Brain microvascular endothelial cell (primary cell): ENCODE measurements at places on chromosomes 3 and 15.
A peak's percentile ranks its signal among the peaks of the same experiment; 100 is the strongest.

- no peak for DNase-seq
These were observed 307.8 kb upstream of the TPM1 start for GRCh38 chr15:62734706-62735105.

DNA sequence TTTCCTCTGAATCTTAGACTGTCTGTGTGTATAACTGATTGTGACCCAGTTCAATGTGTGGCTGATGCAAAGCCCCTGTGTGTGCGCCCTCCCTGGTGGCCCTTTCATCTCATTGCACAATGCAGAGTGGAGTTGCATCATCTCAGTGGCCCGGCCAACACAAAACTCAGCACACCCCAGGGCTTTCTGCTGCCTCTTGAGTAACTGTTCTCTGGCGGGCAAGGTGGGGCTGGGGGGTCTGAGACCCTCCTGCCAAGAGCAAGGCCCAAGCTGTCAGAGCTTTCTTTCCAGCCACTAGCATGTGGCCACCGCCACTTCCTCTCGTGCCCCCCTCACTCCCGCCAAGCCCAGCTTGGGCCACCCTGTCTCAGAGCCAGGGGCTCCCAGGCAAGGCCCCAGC is 80.7 kb upstream of the ALDH1L1 start:
- DNase-seq: no peak

DNA sequence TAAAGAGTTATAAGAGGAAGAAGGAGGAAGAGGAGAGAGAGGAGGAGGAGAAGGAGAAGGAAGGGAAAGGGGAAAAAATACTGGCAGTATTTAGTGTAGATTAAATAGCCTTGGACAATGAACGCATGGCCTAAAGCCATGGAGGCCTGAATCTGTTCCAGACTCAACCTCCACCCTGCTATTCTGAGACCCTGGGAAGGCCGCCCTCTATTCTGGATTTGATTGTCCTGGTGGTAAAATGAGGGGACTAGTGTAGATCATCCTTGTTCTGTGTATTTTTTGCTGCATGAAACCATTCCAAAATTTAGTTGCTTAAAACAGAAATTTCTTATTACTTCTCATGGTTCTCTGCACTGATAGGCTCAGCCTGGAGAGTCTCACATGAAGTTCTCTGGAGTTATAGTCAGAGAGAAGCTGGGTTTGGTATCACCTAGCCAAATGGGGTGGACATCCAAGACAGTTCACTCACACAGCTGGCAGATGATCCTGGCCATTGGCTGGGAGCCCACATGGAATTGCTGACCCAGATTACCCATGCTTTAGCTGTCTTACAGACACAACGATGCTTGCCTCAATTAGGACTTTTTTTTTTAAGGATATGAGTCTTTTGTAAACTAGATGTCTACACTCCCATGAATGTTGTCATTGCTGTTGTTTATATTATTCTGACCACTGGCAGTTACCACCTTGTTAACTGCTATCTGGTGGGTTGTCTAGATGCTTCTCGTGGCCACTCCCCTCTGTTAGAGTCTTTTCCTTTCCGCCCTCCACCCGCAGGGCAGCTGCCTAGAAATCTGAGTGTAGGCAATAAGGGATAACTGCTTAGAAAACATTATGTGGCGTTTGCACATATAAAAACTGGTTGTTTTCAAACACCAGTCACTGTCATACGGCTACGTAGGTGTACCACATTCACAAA is 149.9 kb downstream of the SST start:
- no peak for DNase-seq

GRCh38 chr3:14143271-14144225 is 18.7 kb downstream of the TMEM43 start:
- DNase-seq: peak; percentile 94

GRCh38 chr3:42071904-42072812 is 19.0 kb upstream of the TRAK1 start:
- DNase-seq: peak; percentile 43

GRCh38 chr15:88606070-88606794 is 14.9 kb upstream of the AEN start:
- DNase-seq: no peak

DNA sequence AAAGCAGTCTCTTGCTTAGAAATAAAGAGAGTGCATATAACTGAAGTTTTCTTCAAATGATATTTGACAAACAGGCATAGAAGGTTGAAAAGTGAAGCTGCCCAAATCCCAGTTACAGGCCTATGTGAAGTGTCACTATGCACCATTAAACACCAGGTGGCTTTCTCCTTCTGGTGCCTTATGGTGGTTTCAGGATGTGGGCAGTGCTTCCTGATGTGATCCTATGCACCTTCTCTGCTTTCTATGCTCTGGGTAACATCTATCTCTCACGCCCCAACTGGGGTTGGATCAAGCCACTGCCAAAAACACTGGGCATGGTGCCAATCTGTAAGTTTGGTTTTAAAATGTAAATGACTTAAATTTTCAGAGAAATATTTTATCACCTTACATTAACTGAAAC is 744.7 kb downstream of the TUSC7 start:
- no peak for DNase-seq

GRCh38 chr15:77023576-77024272 is 28.8 kb downstream of the PSTPIP1 start:
- no peak for DNase-seq

DNA sequence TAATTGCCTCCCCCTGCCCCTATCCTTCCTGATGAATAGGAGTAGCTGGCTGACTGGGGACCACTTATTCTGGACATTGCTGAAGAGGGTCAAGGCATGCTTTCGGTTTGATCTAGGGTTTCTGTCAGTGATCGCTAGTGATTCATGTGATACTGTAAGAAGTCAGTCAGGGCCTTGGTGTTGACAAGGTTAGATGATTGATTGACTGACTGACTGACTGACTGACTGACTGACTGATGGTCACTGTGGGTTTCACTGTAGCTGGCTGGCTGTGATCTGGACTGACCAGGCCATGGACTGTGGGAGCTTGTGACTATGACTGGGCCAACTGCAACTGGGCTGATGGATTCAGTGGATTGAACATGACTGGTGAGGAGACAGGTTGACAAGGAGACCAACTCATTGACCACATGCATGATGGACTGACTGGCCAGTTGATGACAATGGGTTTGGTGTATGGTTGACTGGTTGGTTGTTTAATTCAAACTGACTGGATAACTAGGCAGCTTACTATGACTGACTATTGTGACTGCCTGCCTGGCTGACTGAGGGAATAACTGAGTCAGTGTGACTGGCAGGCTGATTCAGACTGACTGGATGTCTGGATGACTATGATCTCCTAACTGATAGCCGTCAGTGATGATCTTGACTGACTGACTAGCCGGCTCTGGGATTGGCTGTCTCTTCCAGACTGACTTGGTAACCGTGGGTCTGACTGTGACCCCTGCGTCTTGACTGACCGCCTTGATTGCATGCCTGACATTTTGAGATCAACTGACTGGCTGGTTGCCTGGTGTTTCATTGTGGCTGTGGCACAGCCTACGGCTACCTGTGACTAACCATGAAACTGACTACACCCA is 509.9 kb downstream of the SHQ1 start:
- peak; percentile 74 for DNase-seq

DNA sequence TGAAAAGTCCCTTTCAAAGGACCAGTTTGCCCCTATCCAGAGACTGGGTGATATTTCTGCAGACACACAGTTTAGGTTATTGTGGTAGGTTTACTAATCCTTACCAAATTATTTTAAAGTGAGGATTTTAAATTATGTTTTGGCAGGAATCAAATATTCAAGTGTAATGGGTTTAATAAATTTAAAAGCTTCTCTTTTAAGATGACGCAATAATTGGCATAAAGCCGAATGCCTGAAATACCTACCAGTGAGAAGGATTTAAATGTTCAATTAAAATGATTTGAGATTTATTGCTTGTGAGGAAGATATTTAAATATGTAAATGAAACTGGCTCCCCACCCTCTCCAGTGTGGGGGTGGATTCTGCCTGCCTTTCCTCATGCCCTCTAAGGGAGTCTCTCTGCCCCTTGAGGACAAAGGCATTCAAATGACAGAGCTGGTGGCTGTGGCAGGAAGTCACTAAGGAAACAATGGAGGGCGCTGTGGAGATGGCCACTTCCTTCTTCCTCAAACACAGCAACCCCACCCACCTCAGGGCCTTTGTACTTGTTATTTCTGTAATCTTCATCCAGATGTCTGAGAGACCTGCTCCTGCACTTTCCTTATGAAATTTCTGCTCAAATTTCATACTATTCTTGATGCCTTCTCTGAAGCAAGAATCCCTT is 131.7 kb downstream of the TNIK start:
- no peak for DNase-seq

GRCh38 chr15:81010086-81010485 is 9.4 kb downstream of the TLNRD1 start:
- DNase-seq: no peak

GRCh38 chr15:62807539-62808130 is 234.9 kb upstream of the TPM1 start:
- DNase-seq: no peak

- no peak for DNase-seq
These were observed 11.0 kb upstream of the PIK3CB start for GRCh38 chr3:138845771-138846173.

DNA sequence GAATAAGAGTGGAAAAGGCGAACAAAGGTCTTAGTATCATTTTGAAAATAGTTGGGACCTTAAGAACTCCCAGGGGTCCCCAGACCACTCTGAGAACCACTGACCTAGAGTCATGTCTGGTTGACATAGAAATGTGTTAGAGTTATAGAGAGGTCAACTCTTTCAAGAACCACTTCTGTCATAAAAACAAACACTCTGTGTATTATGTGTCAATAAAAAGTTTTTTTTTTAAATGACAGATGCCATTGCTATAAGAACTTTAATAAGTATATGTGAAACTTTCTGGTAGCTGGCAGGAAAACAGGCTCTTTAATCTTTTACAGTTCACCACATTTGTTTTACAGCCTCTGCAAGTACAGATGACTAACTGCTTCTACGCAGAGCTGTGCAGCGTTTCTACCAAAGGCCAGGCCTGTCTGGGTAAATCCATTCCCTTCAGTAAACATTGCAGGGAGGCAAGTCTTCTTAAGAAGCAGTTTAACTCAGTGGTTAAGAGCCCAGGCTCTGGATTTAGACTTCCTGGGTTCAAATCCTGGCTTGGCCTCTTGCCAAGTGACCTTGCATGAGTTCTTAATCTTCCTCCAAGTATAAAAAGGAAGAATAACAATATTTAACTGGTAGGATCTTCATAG is 56.6 kb downstream of the RFTN1 start:
- peak; percentile 94 for DNase-seq

DNA sequence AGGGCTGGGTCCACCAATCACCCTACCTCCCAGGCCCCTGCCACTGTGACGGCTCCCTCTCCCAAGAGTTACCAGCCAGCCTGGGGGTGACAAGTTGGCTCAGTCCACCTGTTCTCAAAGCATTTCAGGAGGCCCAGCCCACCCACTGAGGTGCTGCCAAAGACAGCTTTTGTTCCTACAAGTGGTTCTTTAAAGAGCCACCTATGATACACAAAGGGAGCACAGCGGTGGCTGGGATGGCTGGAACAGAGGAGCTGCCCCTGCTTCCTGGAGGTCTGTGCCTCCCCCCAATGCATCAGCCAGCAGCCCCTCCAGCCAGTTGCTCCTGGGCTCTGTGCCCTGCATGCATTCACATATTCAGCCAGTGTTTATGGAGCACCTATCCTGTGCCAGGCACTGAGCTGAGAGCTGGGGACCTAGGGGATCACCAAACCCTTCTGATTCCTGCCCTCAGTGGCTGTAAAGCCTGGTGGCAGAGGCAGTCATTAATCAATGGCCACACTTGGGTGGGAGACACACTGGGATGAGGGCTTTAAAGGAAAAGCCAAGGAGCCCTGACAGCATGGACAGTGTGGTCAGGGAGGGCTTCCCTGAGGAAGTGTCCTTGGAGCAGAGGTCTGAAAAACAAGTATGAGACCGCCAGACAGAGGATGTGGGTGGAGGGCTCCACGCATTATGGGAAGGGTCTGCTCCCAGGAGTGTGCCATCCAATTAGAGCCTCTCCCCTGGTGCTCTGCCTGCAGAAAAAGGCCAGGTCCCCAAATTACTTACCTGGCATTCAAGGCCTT is 107.1 kb upstream of the LINGO1 start:
- no peak for DNase-seq

GRCh38 chr3:9123840-9124239 is 125.6 kb downstream of the SRGAP3 start:
- DNase-seq: no peak

- DNase-seq: no peak
These were observed 9.6 kb downstream of the DNAJC19 start for GRCh38 chr3:180979961-180980360.

GRCh38 chr15:63672775-63673174 is 75.6 kb downstream of the FBXL22 start:
- DNase-seq: no peak

DNA sequence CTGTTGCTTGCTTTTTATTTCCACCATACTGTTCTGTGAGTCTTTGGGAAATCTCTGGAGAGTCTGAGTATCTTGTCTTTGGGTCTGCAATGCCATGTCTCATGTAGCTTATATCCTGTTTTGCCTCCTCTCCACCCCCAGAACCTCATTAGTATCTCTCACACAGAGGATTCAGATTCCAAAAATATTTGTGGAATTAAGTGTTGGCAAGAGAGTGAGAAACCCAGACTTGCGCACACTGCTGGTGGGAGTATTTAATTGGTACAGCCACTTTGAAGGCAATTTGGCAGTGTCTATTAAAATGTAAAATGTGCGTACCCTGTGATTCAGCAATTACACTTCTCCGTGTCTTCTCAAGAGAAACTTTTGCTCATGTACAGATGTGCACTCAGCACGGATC is 68.6 kb downstream of the ZNF621 start:
- no peak for DNase-seq

- DNase-seq: no peak
These were observed 18.6 kb downstream of the EPHB1 start for GRCh38 chr3:134813618-134814017.

- no peak for DNase-seq
These were observed 56.3 kb downstream of the OSBPL10 start for GRCh38 chr3:31924610-31925270.

GRCh38 chr3:134308350-134308891 is 57.8 kb upstream of the RYK start:
- peak; percentile 84 for DNase-seq

- DNase-seq: no peak
These were observed 777.9 kb downstream of the NTRK3 start for GRCh38 chr15:87478687-87479072.

DNA sequence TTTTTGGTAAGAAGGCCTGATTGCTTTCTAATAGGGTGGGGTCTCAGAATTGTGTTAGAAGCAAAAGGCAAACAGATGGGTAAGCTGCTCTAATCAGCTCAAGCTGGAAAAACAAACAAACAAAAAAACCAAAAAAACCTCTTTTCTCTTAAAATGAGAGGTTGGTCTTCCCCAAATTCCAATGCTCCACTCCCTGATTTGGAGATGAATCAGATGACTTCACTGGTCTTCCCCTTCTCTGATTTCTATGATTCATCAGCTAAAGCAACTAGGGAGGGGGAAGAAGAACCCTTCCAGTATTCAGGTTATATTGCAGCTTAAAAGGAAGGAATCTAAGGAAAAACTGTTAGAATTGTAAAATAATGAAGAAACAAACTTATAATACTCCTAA is 9.6 kb upstream of the ANXA2 start:
- DNase-seq: no peak

DNA sequence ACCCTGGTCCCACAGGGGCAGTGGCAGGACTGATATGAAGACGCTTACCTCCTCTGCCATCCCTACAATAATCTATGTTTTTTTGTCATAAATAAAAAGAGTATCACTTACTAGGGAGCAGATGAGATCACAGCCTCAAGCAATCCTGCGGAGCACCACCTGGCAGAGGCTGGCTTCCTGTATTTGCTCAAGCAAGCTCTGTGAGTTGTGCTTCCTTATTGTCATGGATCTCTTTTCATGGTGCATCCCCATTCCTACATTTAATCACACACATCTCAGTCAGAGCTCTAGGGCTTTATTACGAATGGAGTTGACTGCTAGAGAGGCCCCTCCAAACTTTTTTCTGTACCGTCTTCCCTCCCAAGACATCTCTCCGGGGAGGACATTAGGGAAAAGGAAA is 186.0 kb downstream of the UBE2E2 start:
- no peak for DNase-seq
